Activated CD4-positive, alpha-beta T cell treated with anti-CD3 and anti-CD28 coated beads, Interleukin-2, amount 50 U/mL, for 24 hours (primary cell): ENCODE measurements at places on chromosomes 6 and 20.

DNA sequence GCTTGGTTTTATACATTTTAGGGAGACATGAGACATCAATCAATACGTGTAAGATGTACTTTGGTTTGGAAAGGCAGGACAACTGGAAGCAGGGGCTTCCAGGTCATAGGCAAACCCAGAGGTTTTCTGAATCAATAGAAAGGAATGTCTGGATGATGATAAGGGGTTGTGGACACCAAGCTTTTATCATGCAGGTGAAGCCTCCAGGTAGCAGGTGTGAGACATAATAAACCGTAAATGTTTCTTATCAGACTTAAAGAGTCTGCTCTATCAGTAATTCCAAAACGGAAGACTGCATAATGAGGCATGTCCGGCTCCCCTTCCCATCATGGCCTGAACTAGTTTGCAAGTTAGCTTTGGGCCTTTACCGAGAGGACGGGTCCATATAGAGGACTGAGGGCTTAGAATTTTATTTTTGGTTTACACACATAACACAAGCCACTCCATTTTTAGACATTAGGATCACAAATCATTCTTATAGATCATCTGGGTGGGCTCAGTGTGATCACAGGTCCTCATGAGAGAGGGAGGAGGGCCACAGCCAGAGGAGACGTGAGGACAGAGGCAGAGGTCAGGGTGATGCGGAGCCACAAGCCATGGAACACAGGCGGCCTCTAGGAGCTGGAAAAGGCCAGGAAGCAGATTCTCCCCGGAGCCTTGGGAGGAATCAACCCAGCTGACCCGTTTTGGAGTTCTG, 10.7 kb upstream of the SERPINB9 start:
- DNase-seq, result no peak

- no peak for DNase-seq
Observed at GRCh38 chr6:49626811-49627210, 9.8 kb downstream of the RHAG start.

GRCh38 chr6:35382015-35382414, 39.7 kb downstream of the PPARD start:
- DNase-seq, result no peak

DNA sequence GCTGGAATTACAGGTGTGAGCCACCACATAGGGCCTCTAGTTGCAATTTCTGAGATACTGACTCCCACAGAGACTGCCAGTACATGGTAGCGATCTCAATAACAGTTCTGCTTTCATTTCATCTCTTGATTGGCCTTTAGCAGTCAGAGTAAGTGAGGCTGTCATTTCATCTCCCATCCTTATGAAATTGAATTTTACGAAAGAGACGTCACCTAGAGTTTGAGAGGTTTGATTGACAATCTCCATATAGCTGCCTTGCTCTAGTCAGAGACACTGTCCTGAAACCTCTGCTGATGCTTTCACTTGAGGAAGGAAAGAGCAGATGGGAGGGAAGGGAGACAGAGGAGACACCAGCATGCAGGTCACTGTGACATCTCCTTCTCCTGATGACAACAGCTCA, 466.1 kb downstream of the NKAIN2 start:
- no peak for DNase-seq

- no peak for DNase-seq
Observed at GRCh38 chr6:36577301-36577700, 16.9 kb upstream of the SRSF3 start.

DNA sequence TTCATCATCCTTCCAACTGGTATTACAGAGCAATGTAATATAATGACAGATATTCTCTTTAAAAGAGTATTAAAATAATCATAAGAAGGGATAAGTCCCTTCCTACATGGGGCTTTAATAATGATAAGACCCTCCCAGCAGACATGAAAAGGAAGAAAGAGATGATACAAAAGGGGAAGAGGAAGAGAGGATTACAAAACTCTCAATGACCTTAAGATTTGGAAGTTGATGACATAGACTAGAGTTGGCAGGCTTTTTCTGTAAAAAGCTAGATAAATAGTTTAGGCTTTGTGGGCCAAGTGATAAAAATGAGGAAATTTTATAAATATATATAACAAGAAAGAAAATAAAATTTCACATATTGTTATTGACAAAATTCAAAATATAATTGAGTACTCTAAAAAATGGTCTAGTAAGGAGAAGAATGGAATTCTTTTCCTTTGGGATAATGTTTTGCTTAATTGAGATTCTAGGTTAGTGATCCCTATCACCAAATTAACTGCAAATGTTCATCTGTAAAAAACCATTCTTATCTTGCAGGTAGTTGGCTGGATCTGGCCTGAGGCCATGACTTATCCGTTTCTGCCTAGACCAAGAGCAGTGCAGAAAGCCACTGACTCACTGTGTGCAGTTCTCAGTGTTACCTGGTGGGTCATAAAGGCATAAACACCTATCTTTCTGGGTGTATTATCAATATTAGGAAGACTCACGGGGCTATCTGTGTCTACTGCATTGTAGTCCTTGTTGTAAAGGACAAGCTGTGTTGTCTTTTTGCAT, 11.0 kb downstream of the RIPOR2 start:
- no peak for DNase-seq

DNA sequence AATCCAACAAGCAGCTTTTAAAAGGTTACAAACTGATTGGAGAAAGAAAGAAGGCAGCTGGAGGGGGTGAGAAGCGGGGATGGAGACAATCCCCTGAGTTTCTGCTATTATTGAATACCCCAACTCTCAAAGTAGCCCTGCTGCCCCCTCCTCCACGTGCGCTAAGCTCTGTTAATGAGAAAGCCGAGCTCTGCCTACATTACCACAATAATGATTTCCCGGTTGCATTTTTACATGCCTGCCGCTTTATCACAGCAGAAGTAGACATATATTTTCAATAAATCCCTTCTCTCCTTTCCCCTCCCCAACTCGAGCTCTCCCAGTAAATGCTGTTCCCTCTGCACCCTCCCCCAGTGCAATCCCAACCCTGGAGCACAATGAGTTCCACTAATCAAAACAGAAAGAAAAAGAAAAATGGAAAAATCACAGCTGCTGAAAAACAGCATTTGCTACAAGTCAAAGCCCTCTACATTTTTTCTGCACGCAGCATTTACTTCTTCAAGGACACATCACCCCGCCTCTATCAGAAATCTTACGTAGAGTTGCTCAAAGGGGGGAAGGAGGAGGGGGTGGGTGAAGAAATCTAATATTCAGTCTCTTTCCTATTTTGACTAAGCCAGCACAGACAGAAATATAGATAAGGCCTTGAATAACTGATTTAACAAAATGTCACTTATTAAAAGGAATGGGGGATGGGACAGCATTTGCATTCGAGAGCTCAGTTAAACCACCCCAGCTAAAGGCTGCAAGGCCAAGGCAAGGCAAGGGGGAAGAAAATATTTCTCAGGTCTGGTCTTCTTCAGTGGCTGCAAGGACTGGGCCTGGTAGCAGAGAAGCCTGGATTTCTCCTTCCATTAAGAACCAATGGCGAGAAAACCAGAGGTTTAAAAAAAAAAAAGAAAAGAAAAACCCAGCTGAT, 10.7 kb downstream of the TRERF1 start:
- DNase-seq, result no peak

DNA sequence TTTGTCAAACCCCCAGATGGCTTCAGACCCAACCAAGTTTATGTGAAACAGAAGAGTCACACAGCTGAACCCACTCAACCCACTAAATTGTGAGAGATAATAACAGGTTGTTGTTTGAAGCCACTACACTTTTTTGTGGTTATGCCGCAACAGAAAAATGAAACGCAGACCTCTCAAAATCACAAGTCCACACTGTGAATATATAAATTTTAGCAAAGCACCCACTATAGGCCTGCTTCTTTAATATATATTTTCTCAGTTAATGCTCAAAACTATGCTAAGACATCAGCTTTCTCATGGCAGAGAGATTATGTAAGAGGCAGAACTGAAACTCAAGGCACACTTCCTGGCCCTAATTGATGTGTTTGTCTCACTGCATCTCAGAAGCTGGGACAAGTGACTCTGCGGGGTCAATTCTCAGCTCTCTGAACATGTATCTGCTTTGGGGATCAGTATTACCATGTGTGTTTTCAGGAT, 27.7 kb downstream of the MAP3K5 start:
- DNase-seq, result no peak

- no peak for DNase-seq
Observed at GRCh38 chr6:144548536-144548935, 263.4 kb downstream of the UTRN start.

- no peak for DNase-seq
Observed at GRCh38 chr20:49519777-49520359, 37.4 kb upstream of the KCNB1 start.
